ENCODE measurements at places on chromosomes 7 and 10. TPM values are rescaled to one million over a fixed set of nuclear protein-coding genes. Genes with fewer than 3 reads are reported as not detected.
A peak's percentile ranks its signal among the peaks of the same experiment; 100 is the strongest.

GLI3 gene
- not detected for polyA plus RNA-seq

DNA sequence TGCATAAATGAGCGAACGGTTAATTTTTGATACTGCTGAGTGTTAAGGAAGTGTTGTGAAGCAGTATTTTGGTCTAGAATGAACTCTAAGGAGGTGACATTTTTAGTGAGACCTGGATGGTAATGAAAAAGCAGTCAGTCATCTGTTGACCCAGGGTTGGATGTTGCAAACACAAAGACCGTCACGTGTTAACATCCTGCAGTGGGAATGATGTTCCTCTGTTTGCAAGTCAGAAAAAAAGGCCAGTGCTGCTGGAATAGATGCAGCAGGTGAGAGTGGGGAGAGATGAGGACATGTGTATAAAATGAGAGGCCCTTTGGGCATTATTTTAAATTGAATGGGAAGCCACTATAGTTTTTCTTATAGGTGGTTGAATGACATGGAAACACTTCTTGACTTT is 39.3 kb downstream of the INSYN2A start:
- DNase-seq: no peak

CALHM2 gene
- polyA plus RNA-seq: 60.1 TPM

- DNase-seq: peak; percentile 5
Measured at GRCh38 chr7:75915416-75916156, 631 bp downstream of the POR start.

- DNase-seq: no peak
Measured at GRCh38 chr7:27606270-27607209, 56.1 kb downstream of the HIBADH start.

DNA sequence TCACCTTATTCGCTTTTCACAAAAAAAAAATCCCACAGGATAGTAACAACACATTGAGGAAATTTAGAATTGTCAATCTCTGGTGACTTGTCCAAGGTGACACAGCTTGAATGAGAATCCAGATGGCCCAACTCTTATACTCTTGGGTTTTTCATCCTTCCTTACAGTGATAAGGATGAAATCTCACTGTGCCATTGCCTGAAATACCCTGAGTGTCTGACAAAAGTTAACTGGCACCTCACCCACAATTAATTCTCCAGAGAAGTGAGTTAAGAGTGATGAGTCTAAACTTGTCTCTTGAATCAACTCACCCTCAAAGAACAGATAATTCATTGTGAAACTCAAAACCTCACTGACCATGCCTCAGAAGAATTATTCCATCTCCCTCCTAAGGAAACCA is 18.9 kb downstream of the CHRM2 start:
- no peak for DNase-seq

DNA sequence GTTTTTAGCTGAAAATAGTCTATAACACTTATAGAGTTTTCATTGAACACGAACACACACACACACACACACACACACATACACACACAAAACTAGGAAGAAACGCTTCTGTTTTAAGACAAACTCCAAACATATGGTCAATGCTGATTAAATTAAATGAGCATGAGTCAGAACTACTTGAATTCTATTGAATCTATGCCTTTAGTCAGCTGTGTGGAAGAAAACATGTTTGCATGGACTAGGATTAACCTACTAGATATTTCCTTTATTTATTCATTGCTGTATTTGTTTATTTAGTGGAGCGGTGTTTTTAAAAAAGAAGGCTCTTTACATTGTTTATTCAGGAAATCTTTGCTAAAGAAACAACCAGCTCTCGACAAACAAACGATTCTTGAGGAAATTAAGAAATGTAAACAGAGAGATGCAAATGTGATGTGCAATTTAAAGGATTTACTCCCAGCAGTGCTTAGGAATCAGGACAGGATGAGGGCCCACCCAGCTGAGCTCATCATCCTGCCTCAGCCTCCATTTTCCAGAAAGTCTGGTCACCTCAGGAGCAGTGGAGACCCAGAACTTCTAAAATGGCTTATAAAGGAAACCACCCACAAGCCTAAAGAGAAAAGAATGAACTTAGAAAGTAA is 83.2 kb downstream of the PDE1C start:
- no peak for DNase-seq

TAS2R41 gene
- not detected for polyA plus RNA-seq

- DNase-seq: no peak
Measured at GRCh38 chr10:44030738-44031137, 354.2 kb downstream of the CXCL12 start.

DNA sequence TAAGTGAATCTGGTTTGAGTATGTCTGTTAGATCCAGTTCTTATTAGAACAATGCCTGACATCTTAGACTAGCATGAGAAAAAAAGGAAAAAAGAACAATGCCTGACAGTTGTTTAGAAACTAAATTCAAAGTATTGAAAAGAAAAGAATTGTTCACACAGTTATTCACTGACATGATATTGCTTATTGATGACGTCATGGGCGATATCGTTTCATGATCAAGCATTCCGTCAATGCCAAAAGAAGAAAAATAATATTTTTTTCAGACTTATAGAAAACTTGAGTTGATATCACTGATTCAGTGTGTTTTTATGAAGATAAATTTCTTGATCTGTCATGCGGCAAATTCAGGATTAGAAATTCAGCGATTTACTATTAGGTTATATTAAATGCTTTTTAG is 196.5 kb upstream of the AGR3 start:
- no peak for DNase-seq
